ENCODE measurements at places on chromosomes 3 and 15.

GRCh38 chr3:27345493-27345892 lies 23.7 kb downstream of the NEK10 start:
- DNase-seq, result no peak

DNA sequence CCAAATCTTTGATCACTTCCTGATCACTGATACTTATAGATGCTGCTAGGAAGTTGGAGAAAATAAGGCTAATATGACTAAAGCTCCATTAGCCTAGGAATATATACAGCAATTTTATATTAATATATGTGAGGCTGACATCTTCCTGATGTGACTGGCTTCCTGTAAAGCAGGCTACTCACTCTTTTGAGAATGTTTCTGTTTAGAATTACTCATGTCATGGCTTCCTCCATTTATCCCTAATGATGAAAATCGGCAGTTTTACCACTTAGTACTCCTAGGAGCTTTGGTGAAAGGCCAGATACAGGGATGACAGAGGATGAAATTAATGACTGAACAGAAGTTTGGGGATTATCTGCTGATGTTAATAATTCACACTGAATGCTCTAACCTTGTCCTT lies 3.9 kb upstream of the MAP1A start:
- DNase-seq, result no peak

GRCh38 chr15:78995921-78996893 lies 51.4 kb upstream of the CTSH start:
- no peak for DNase-seq

DNA sequence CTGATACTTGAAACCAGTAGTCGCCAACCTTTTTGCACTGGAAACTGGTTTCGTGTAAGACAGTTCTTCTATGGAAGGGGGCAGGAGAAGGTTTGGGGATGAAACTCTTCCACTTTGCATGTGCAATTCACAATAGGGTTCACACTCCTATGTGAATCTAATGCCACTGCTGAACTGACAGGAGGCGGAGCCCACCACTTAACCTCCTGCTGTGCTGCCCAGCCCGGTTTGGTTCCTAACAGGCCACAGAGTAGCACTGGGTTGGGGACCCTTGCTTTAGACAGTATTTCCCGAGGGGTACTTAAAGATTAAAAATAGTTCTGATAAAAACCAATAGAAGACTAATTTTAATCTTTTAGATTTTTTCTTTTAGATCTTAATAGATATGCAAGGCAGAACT lies 11.1 kb downstream of the TFG start:
- DNase-seq, result no peak

- DNase-seq, result no peak
Observed at GRCh38 chr3:165393461-165393860, 197.3 kb upstream of the SLITRK3 start.

DNA sequence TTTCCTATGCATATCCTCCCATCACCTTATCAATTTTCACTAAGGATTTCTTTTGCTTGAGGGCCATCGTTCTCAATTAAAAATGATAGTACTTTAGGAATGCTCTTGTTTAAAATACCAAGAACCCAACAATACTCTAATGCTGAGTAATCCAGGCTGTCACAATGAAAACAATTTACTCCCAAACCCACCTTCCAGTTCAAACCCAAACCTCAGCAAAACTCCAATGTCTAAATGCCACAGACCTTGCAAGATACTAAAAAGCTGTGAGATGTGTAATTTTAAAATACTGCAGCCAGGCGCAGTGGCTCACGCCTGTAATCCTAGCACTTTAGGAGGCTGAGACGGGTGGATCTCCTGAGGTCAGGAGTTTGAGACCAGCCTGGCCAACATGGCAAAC lies 889.8 kb downstream of the ROBO1 start:
- no peak for DNase-seq

DNA sequence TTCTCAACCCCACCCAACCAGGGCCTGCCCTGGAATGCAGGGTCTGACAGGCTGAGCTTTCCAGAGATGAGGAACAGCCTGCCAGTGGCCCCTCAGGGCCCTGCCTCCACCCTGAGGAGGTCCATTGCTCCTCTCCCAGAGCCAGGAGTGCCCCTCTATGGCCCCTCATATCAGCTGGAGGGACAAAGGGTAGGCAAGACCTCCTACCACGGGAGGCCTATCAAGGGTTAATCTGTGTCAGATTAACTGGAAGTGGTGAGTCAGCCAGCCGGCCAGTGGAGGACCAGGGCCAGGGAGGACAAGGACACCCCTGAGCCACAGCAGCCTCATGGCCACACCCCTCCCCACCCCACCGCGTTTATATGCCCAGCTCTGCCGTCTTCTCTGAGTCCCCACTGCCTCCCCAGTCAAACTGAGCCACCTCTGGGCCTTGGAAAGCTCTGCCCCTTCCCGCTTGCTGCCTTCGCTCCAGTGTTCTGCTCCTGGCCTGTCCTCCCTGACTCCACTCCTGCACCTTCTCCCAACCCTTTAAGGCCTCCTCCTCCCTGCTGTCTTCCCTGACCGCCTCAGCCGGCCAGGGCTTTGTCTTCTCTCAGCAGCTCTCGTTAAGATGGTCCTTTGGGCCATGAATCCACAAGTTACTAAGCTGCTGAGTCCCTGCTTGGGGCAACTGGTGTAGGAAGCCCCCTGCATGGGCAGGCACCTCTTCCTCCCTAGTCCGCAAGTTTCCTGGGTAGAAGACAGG lies 6.5 kb downstream of the CCDC33 start:
- DNase-seq, result no peak

- DNase-seq, result no peak
Observed at GRCh38 chr15:99406120-99406519, 154.8 kb downstream of the LRRC28 start.
